ENCODE measurements at places on chromosomes 11 and 22. TPM values are rescaled to one million over a fixed set of nuclear protein-coding genes. Genes with fewer than 3 reads are reported as not detected.

GRCh38 chr22:33166206-33166605 is 108.0 kb upstream of the SYN3 start:
- no peaks in the 10 kb centered on the region for H3K36me3 ChIP-seq
- H3K4me1 ChIP-seq: peaks cover 2% of the 10 kb centered on the region
- no peak for DNase-seq
- no peaks in the 10 kb centered on the region for H3K27me3 ChIP-seq
- H3K27ac ChIP-seq: no peak overlapping the region

DNA sequence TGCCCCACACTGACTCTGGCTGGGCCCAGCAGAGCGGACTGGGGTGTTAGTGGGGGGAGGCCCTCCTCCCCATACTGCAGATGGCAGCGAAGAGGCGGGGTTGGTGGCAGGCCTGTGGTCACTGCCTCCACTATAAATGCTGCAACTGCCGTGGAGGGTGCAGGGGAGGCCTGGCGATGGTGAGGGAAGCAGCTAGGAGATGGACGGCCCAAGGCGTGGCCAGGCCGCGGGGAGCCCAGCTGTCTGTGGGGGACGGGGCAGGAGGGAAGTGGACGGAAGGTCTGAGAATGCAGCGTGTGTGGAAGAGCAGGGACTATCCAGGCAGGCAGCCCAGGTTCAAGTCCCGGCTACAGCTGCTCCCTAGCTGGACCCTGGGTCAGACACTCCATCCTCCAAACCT is 18.3 kb downstream of the DNAL4 start:
- no peaks in the 10 kb centered on the region for H3K27me3 ChIP-seq
- DNase-seq: no peak
- no peak overlapping the region for H3K4me3 ChIP-seq
- no peaks in the 10 kb centered on the region for H3K4me1 ChIP-seq

The PTPN5 gene
- polyA plus RNA-seq: 0.22 TPM

GRCh38 chr11:19631712-19632498 is 80.7 kb upstream of the NAV2 start:
- no peak overlapping the region for H3K27ac ChIP-seq
- no peaks in the 10 kb centered on the region for H3K4me1 ChIP-seq
- H3K36me3 ChIP-seq: no peaks in the 10 kb centered on the region
- no peak overlapping the region for H3K4me3 ChIP-seq
- no peaks in the 10 kb centered on the region for H3K27me3 ChIP-seq
- no peak for DNase-seq

DNA sequence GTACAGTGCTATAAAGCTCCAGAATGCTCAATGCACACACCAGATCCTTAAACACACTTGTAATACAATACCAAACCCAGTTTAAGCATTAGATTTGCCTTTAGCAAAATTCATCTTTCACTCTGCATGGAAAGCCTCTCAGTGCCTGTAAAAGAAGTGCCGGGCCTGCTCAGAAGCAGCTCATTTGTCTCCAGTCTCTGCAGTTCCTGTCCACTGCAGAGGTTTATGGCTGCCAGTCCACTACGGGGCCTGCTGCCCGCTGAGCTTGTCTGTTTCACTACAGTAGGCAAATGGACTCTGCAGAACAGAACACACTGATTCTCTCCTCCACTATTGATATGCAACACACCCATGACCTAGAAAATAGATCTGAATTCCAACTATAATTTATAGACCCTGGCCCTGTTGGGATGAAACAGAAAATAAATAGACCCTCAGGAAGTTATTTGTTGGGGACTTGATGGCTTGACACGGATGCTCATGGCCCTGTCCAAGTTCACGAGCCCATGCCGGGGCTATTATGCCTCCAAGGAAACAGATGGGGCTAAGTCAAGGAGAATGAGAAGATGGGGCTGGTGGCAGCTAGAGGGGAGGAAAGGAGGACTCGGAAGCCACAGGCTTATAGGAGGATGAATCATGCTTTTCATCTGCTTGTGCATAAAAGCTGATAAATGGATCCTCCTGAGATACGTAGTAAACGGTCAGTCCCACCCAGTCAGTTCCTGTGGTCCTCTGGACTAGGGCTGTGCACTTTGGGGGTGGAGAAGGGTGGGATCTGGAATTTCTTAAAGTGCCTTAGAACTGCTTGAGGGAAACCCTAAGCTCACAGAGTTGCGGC is 416.8 kb upstream of the TENM4 start:
- no peak overlapping the region for H3K4me3 ChIP-seq
- no peaks in the 10 kb centered on the region for H3K27me3 ChIP-seq

Measured in small intestine (tissue), 16 donors.